Fibroblast of lung (primary cell): ENCODE measurements at places on chromosomes 16 and 17. TPM values are rescaled to one million over a fixed set of nuclear protein-coding genes. Genes with fewer than 3 reads are reported as not detected.

DNA sequence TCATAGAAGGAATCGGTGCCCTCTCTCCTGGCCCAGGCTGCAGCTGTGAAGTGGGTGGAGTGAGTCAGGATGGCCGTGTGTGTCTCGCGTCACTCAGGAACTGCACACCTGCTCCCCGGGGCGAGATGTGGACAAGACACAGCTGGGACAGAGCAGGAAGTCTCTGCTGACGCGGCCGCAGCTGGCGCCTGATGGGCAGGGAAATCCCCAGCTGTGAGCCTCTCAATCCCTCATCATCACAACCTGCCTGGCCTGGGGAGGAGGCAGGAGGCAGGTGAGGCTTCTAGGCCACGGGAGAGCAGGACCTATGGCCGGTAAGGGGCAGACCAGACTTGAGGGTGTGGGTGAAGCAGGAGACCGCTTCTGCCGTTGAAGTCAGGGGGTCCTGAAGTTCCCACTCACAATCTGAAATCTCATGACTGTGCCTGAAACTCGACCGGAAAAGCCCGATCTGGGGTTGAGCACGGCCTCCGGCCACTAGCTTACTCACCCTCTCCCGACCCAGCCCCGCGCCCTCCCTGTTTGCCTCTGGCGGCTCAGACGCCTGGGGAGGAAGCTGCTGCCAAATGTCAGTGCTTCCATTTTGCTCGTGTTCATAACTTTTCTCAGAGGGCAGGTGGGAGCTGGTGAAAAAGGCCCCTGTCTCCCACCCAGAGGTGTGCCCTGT is 1.1 kb upstream of the TRPV3 start:
- DNase-seq = peak; percentile 64

GRCh38 chr16:85564277-85565051 is 48.7 kb upstream of the GSE1 start:
- no peak for DNase-seq

- DNase-seq = peak; percentile 66
These were observed 60.9 kb downstream of the RAI1 start for GRCh38 chr17:17742133-17742621.

The DNAH3 gene
- not detected in 2 replicates for total RNA-seq

The TOX3 gene
- not detected in 2 replicates for total RNA-seq
